ENCODE measurements at places on chromosomes 11 and 22. TPM values are rescaled to one million over a fixed set of nuclear protein-coding genes. Genes with fewer than 3 reads are reported as not detected.

GRCh38 chr11:126543691-126544090, 188.2 kb downstream of the ST3GAL4 start:
- no peak for DNase-seq

- no peak for DNase-seq
Observed at GRCh38 chr11:19777039-19777376, 64.4 kb downstream of the NAV2 start.

DNA sequence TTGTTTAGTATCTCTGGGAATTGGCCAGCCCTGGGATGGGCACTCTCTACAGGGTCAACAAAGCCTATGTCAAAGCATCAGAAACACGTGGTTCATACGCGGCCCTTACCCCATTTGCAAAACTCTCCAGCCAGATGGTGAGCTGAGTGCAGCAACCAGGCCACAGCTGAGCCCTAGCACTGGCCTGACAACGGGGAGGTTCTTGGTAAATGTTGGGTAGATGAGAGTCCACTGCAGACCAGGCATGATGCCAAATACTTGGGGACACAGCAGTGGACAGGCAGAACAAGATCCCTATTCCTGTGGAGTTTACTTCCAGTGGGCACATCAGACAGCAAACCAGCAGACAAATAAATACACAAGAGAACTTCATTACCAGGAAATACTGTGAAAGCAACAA, 172.1 kb upstream of the SYT13 start:
- no peak for DNase-seq

GRCh38 chr22:44098021-44098739, 74.1 kb downstream of the PARVB start:
- no peak for DNase-seq

- DNase-seq, result no peak
Observed at GRCh38 chr11:11391169-11391568, 38.1 kb upstream of the CSNK2A3 start.

DNA sequence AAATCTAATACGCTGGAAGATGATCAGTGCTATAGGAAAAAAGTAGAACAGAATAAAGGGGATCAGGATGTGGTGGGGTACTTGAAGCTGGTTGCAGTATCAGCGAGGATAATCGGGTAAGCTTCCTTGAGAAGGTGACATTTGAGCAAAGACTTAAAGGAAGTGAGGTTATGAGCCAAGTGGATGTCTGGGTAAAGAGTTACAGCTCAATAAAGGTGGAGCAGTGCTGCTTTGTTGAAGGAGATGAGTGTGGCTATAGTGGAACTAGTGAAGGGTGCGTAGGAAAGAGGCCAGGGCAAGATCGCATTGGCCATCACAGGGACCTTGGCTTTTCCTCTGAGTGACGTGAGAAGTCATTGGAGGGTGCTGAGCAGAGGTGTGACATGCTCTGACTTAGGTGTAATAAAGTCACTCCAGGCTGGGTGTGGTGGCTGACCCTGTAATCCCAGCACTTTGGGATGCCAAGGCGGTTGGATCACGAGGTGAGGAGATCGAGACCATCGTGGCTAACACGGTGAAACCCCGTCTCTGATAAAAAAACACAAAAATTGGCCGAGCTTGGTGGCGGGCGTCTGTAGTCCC, 2.3 kb upstream of the SYVN1 start:
- no peak for DNase-seq

DEPDC5 gene
- polyA plus RNA-seq, result 7.1 TPM

A4GALT gene
- 11.8 TPM for polyA plus RNA-seq

RAPSN gene
- 91.5 TPM for polyA plus RNA-seq

C11orf42 gene
- polyA plus RNA-seq, result 0.35 TPM

TTLL8 gene
- not detected for polyA plus RNA-seq
